Left colon (tissue), 2 donors: ENCODE measurements at places on chromosomes 2 and 18. TPM values are rescaled to one million over a fixed set of nuclear protein-coding genes. Genes with fewer than 3 reads are reported as not detected.

DNA sequence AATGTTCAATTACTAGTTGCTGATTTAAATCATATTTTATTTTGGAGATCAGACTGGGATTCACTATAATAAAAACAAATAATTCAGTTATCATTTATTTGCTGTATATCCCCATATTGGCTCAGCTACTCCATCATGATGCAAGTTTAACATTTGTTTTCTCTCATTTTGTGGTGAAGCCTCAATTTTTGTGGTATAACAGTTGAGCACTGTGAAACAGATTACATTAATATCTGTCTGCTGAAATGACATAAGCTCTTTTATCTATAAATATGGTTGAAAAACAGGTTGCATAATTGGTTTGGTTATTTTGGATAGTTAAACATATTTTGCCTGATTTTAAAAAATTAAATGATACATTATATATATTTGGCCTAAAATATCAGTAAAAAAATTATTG is 67.7 kb downstream of the DPP4 start:
- DNase-seq, result no peak

- no peak for DNase-seq
These were observed 143.8 kb upstream of the ARL4C start for GRCh38 chr2:234640657-234641056.

DNA sequence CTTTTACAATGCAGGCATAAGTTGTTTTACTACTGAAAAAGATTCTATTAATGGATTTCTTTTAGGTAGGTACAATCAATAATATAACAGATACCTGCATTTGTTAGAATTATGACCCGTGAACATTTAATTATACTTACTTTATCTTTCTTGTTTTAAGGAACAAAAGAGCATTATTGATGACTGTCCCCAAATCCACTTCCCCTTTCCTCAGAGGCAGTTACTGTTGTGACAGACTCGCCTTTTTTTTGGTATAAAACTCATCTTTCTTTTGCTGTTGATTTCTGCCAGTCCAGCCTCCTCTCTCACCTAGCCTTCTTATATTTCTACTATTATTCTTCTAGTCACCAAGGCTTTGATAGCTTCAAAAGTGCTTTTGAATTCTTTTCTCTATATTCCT is 12.1 kb downstream of the ACTR3 start:
- no peak for DNase-seq

Gene FAM237A
- total RNA-seq, result not detected
